ENCODE measurements at places on chromosomes 1 and 21.

- DNase-seq = peak; percentile 80
- H3K4me1 ChIP-seq = no peaks in the 10 kb centered on the region
- no peaks in the 10 kb centered on the region for H3K36me3 ChIP-seq
- H3K27ac ChIP-seq = peak overlapping the region; percentile 14
Measured at GRCh38 chr1:2132222-2133038, 62.1 kb downstream of the FAAP20 start.

- no peaks in the 10 kb centered on the region for H3K36me3 ChIP-seq
- H3K4me3 ChIP-seq = no peak overlapping the region
- H3K27ac ChIP-seq = no peak overlapping the region
- H3K27me3 ChIP-seq = no peaks in the 10 kb centered on the region
- no peak for DNase-seq
Measured at GRCh38 chr1:114833421-114833820, 21.2 kb upstream of the SYCP1 start.

DNA sequence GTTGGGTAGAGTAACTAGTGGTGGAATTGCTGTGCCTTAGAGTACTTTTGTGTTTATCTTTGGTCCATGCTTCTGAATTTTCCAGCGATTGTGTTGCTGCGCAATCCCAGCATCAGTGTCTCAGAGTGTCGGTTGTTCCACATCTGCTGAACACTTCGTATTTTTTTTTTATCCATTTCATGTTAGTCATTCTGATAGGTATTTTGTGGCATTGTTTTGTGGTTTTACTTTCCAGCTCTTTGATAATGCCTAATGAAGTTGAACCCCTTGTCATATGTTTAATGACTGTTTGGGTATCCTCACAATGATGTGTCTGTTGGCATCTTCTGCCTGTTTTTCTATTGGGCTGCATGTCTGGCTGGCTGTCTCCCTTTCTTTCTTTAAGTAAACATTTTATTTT, 13.6 kb downstream of the TUFT1 start:
- no peaks in the 10 kb centered on the region for H3K27me3 ChIP-seq
- peaks cover 5% of the 10 kb centered on the region for H3K4me1 ChIP-seq
- H3K4me3 ChIP-seq = no peak overlapping the region
- no peak overlapping the region for H3K27ac ChIP-seq
- no peak for DNase-seq

- no peaks in the 10 kb centered on the region for H3K36me3 ChIP-seq
- H3K27me3 ChIP-seq = no peaks in the 10 kb centered on the region
- no peaks in the 10 kb centered on the region for H3K4me1 ChIP-seq
- no peak overlapping the region for H3K4me3 ChIP-seq
- no peak overlapping the region for H3K27ac ChIP-seq
Measured at GRCh38 chr1:11341901-11342552, 69.0 kb downstream of the UBIAD1 start.

- H3K4me3 ChIP-seq = no peak overlapping the region
- no peaks in the 10 kb centered on the region for H3K4me1 ChIP-seq
- H3K36me3 ChIP-seq = peaks cover 2% of the 10 kb centered on the region
Measured at GRCh38 chr1:109017134-109017533, 24.8 kb downstream of the WDR47 start.

DNA sequence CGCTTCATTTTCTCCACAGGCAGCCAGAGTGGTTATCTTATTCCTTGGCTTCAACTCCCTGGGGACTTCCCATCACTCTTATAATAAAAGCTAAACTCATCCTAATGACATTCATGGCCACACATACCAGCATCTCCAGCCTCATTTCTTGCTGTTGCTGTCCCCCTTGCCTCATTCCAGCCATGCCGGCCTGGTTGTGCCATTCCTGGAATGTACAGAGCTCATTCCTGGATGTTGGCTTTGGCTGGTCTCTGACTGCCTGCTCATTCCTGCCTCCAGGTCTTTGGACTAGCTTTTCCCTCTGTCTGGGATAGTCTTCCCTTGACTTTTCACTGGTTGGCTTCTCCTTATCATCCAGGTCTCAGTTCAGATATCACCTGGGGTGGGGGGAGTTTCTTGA, 2.4 kb upstream of the PEF1 start:
- no peak overlapping the region for H3K4me3 ChIP-seq
- no peak for DNase-seq
- peaks cover 9% of the 10 kb centered on the region for H3K4me1 ChIP-seq
- H3K36me3 ChIP-seq = no peaks in the 10 kb centered on the region
- no peaks in the 10 kb centered on the region for H3K27me3 ChIP-seq

GRCh38 chr1:50110656-50111055, 1.9 kb downstream of the ELAVL4 start:
- H3K4me1 ChIP-seq = no peaks in the 10 kb centered on the region
- no peak for DNase-seq
- H3K27ac ChIP-seq = no peak overlapping the region

- DNase-seq = peak; percentile 80
- H3K36me3 ChIP-seq = no peaks in the 10 kb centered on the region
- no peak overlapping the region for H3K4me3 ChIP-seq
- no peaks in the 10 kb centered on the region for H3K4me1 ChIP-seq
- no peak overlapping the region for H3K27ac ChIP-seq
Measured at GRCh38 chr1:53485478-53486394, 26.5 kb downstream of the DMRTB1 start.

DNA sequence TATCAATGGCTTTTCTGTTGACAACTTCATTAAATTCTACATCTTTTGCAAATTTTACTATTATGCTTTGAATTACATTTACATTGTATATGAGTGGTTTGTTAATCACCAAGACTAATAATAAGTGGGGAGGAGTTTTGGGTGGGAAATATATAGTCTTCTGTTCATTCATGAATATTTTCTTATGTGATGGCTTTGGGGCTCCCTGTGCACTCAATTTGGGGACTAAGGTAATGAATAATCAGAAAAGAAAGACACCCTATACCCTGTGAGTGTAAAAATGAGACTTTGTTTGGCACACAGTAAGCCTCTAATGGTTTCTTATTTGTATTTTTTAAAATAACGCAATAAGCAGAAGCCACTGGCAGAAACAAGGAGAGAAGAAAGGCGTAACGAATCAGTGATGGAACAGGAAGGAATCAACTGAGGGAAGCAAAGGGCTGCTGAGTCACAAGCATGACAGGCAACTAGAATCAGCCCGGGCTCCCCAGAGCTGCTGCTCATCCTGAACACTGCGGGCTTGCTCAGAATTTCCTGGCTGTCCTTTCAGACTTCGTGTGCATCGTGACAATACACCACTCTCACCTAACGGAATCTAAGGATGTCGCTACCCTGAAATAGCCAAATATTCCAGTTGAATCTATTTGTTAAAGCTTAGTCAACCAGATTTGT, 20.8 kb upstream of the RGS2 start:
- H3K27ac ChIP-seq = no peak overlapping the region
- no peak overlapping the region for H3K4me3 ChIP-seq
- H3K36me3 ChIP-seq = no peaks in the 10 kb centered on the region
- H3K27me3 ChIP-seq = no peaks in the 10 kb centered on the region
- peak; percentile 54 for DNase-seq

GRCh38 chr1:109705411-109705810, 6.6 kb upstream of the GSTM5 start:
- no peak for DNase-seq
- H3K4me1 ChIP-seq = no peaks in the 10 kb centered on the region
- no peaks in the 10 kb centered on the region for H3K27me3 ChIP-seq

GRCh38 chr21:25512095-25513081, 94.9 kb downstream of the MRPL39 start:
- no peak overlapping the region for H3K4me3 ChIP-seq
- no peaks in the 10 kb centered on the region for H3K27me3 ChIP-seq
- H3K36me3 ChIP-seq = no peaks in the 10 kb centered on the region
- H3K4me1 ChIP-seq = no peaks in the 10 kb centered on the region
- no peak overlapping the region for H3K27ac ChIP-seq
- peak; percentile 69 for DNase-seq

DNA sequence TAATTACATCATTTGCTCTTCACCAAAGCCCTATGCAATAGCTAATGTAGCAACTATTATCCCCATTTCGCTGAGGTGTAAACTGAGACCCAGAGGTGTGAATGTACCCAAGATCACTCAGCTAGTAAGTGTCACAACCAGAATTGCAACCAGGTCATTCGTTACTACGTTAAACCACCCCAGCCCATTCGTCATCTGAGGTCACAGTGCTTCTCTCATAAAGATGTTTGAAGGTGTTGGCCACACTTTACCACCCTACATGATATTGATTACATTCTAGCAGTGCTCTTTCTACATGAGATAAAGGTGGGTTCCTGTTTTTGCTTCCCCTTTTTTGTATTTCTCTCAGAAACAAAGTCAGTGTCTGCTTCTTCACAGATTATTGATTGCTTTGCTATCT, 195.3 kb downstream of the ZBTB18 start:
- no peaks in the 10 kb centered on the region for H3K27me3 ChIP-seq
- no peak overlapping the region for H3K27ac ChIP-seq
- no peak overlapping the region for H3K4me3 ChIP-seq
- no peaks in the 10 kb centered on the region for H3K4me1 ChIP-seq
- no peak for DNase-seq
